ENCODE measurements at places on chromosomes 16 and 17.

- no peak for DNase-seq
Measured at GRCh38 chr17:4720787-4721186, 10.4 kb downstream of the ARRB2 start.

DNA sequence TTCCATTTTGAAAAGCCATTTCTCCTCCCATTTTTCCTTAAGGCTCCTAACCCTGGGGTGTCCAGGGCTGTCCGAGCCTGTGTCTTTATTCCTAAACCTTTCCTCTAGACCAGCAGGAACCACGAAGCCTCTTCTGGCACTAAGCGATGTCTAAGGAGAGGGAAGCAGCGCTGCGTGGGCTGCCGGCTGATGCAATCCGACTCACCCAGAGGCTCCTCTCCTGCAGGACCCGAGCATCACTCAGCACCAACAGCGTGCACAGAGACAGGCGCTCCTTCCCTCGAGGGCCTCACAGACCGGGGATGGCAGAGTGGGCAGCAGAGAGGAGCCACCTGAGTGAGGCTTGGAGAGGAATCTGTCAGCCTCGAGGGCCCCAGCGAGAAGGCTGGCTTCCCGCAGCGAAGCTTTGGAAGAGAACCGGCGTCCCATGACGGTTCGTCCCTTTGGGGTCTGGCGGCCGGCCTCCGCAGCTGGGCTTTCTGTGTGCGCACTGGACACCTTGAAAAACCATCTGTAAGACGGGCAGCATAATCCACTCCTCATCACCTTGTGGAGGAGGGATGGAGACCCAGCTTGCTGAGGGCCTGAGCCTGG lies 174.3 kb downstream of the FOXL1 start:
- DNase-seq: no peak

- DNase-seq: no peak
Measured at GRCh38 chr17:46056800-46057304, 57.8 kb downstream of the STH start.

GRCh38 chr16:58127033-58127556 lies 2.1 kb downstream of the CFAP20 start:
- no peak for DNase-seq

GRCh38 chr17:37729905-37730304 lies 15.0 kb downstream of the HNF1B start:
- no peak for DNase-seq

GRCh38 chr16:1767116-1767994 lies 4.0 kb downstream of the NME3 start:
- DNase-seq: no peak

- no peak for DNase-seq
Measured at GRCh38 chr16:46796764-46797269, 34.2 kb downstream of the C16orf87 start.

- no peak for DNase-seq
Measured at GRCh38 chr17:39194089-39194984, 3.1 kb downstream of the CACNB1 start.

Measured in mesothelial cell of epicardium (in vitro differentiated cells).